ENCODE measurements at places on chromosomes 1 and 21. TPM values are rescaled to one million over a fixed set of nuclear protein-coding genes. Genes with fewer than 3 reads are reported as not detected.

Gene KIAA0040
- total RNA-seq, result 0.11 TPM

Gene DCDC2B
- total RNA-seq, result 1.6 TPM

Gene FCGR3B
- total RNA-seq, result not detected

Gene C4BPA
- total RNA-seq, result 2.3 TPM

Gene ARHGEF16
- total RNA-seq, result 4.9 TPM

Gene SPATA17
- total RNA-seq, result 7.7 TPM

Gene CFHR2
- total RNA-seq, result 1.7 TPM

Gene LDLRAD1
- total RNA-seq, result not detected

Gene F3
- 1.7 TPM for total RNA-seq

Gene CRABP2
- total RNA-seq, result 125 TPM

Gene CYP4A22
- 0.87 TPM for total RNA-seq

Gene BCAR3
- total RNA-seq, result 29.0 TPM

Gene LRRC71
- total RNA-seq, result 6.2 TPM

Gene FABP3
- 33.7 TPM for total RNA-seq

Gene APCS
- not detected for total RNA-seq

Gene C1QA
- not detected for total RNA-seq

Gene KCND3
- total RNA-seq, result 2.3 TPM

Gene CEP104
- total RNA-seq, result 22.9 TPM

Gene C1orf185
- total RNA-seq, result not detected

Gene ASTN1
- total RNA-seq, result 89.1 TPM

Gene RAB25
- 1.9 TPM for total RNA-seq

Gene RUNX3
- total RNA-seq, result 0.19 TPM

Gene FNBP1L
- total RNA-seq, result 18.7 TPM

Gene LCA5L
- total RNA-seq, result 4.6 TPM

Gene FCN3
- 1.7 TPM for total RNA-seq

Gene PDXK
- 49.5 TPM for total RNA-seq

Gene VSIG8
- not detected for total RNA-seq

Gene TNFRSF1B
- total RNA-seq, result 1.7 TPM

Gene COL9A2
- 3.4 TPM for total RNA-seq

Gene RER1
- 79.2 TPM for total RNA-seq

Gene IFI6
- 12.4 TPM for total RNA-seq

Gene CHRNB2
- 0.92 TPM for total RNA-seq

Gene RBP7
- not detected for total RNA-seq
